Stromal cell of bone marrow (primary cell): ENCODE measurements at places on chromosomes 6 and 20.

DNA sequence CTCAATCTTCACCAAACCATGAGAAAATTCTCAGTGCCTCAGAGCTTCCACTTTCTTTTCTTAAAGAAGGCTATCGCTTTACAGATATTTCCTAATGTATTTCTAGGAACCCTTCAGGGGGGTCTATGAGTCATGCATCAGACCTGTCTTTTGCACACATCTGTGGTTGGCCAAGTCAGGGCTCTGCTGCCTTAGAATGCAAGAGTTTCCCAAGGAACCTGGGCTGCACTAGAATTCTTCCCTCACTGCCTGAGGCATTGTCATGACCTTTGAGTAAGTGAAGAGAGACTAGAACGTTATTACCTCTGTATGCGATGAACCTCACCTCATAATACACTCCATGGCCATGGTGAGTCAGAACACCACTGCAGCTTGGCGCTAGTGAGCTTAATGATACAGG, 365.0 kb upstream of the ID4 start:
- DNase-seq, result peak; percentile 66

- DNase-seq, result no peak
Observed at GRCh38 chr20:48287552-48288170, 502.4 kb upstream of the SULF2 start.

DNA sequence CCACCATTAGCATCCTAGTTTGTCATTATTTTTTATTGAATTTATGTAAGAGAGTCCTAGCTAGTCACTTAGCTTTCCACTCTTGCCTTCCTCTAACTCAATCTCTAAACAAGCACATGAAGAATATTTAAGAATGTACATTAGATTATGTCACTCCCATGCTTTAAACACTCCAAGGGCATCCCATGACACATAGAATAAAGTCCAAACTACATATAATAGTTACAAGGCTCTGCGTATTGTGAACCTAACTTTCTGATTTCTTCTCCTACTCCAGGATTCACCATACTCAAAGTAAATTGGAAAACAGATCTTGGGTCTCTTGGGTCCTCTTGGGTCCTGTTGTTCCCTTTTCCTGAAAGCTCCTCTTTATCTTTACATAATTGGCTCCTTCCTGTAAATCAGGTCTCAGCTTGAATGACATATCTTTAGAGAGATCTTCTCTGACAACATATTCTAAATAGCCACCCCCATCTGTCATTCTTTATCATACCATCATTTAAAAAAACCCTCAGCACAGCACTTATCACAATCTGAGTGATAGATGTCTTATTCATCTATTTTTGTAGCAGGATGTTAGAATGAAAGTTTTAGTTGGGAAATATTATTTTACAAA, 1042.4 kb upstream of the FLRT3 start:
- DNase-seq, result no peak

DNA sequence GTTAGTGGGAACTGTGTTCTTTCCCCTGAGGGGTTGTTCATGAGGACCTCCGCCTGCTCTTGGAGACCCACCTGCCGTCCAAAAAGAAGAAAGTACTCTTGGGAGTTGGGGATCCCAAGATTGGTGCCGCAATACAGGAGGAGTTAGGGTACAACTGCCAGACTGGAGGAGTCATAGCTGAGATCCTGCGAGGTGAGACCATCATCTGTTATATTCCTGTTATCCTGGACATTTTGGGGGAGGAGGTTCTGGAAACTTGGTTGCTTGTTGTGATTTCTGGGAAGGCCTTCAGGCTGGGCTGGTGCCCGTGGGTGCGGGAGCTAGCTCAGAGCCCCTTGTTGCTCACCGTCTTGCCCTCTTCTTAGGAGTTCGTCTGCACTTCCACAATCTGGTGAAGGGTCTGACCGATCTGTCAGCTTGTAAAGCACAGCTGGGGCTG, 2.0 kb downstream of the NOP56 start:
- DNase-seq, result no peak

- no peak for DNase-seq
Observed at GRCh38 chr6:113350461-113350860, 506.7 kb upstream of the MARCKS start.

DNA sequence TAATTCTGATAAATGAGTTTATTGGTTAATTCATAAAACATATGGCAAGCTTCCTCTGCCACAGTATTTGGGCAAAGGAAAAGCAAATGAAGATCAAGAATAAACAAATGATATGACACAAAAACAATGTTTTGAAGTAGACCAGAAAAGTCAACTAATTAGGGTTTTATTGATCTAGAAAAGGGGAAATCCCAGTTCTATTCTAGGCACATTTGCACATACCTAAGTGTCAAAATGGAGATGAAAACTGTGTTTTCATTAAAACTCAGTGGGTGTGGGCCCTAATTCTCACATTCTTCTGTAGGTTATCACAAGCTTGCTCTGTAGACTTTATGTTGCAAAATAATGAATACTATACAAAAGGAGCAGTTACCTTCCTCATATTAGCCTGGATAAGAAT, 69.0 kb upstream of the TENT5A start:
- no peak for DNase-seq

DNA sequence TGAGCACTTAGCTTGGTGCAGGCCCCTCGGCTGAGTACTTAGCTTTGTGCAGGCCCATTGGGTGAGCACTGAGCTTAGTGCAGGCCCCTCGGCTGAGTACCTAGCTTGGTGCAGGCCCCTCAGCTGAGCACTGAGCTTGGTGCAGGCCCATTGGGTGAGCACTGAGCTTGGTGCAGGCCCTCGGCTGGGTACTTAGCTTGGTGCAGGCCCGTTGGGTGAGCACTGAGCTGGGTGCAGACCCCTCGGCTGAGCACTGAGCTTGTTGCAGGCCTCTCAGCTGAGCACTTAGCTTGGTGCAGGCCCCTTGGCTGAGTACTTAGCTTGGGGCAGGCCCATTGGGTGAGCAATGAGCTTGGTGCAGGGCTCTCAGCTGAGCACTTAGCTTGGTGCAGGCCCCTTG, 387.1 kb downstream of the THBS2 start:
- DNase-seq, result no peak

GRCh38 chr20:21265261-21266190, 37.6 kb upstream of the XRN2 start:
- DNase-seq, result no peak

- DNase-seq, result no peak
Observed at GRCh38 chr6:6971369-6971768, 136.4 kb upstream of the RREB1 start.

- DNase-seq, result no peak
Observed at GRCh38 chr6:39961178-39961577, 26.9 kb upstream of the MOCS1 start.

- no peak for DNase-seq
Observed at GRCh38 chr20:1440024-1440423, 26.6 kb downstream of the NSFL1C start.

- DNase-seq, result no peak
Observed at GRCh38 chr20:47503685-47504084, 2.0 kb downstream of the NCOA3 start.

GRCh38 chr6:93621442-93621841, 202.1 kb upstream of the EPHA7 start:
- no peak for DNase-seq

DNA sequence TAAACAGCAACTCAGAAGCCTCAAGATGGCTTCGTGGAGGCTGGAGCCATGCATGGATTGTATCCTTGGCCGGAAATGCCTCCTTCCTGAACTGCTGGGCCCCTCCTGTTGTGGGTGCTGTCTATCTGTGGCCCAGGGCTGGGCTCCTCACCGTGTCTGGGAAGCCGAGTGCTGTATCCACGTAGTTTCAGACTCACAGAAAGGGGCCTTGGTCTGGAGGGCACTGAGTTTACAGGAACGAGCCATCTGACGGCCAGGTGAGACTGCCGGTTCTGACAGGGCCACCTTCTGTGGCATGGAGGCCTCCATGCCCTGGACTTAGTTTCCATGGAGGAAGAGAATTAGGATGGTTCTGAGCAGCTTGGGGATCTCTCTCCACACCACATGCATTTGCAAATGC, 142.2 kb downstream of the ERMARD start:
- no peak for DNase-seq

DNA sequence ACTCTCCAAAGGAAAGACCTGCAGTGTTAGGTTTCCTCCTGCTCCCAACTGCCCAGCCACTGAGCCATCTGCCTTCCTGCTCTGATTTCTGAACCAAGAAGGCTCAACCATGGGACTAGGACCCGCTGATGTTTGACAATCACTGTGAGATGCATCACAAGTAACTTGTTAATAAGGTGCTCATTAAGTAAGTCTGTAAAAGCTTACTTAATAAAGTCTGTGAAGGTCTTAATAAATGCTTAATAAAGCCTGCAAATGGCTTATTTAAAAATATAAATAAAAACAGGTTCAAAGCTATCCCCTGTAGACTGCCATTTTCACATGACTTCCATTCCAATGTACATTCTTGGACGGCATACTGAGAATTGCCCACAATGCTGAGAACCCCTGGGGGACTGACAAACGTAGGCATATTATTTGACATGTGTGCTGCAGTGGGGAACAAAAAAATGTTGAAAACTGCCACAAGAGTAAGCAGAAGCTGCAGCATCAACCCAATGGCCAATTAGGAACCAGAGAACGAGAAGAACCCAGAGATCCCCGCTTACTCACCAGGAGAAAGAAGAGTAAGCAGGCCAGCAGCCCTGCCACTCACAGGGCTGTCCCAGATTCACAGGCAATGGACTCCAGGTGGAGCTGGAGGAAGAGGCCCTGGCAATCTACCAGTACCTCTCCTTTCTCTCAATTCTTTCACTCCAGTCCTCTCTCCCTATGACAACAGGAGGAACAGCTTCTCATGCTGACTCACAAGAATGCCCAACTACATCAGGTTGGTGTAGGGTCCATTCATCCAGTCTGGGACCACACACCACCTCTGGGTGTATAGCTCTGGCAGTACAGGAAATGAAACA, 19.5 kb downstream of the KIF13A start:
- no peak for DNase-seq

GRCh38 chr20:48818031-48818370, 9.8 kb downstream of the PREX1 start:
- no peak for DNase-seq

DNA sequence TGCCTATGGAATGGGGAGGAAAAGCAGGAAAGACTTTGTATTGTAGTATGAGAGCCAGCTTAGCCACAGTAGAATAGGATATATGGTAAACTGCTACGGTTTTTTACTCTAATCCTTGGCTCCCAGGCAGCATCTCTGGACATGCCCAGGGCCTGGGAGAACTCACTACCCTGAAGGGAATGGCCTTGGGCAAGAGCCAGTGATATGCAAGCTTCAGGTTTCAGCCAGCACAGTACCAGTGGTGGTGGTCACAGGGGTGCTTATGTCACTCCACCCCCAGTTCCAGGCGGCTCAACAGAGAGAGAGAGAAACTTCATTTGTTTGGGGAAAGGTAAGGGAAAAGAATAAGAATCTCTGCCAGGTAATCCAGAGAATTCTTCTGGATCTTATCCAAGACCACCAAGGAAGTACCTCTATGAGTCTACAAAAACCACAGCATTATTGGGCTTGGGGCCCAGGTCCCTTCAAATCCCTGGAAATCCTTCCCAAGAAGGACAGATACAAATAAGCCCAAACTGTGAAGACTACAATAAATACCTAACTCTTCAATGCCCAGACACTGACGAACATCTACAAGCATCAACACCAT, 121.2 kb downstream of the THBS2 start:
- no peak for DNase-seq

DNA sequence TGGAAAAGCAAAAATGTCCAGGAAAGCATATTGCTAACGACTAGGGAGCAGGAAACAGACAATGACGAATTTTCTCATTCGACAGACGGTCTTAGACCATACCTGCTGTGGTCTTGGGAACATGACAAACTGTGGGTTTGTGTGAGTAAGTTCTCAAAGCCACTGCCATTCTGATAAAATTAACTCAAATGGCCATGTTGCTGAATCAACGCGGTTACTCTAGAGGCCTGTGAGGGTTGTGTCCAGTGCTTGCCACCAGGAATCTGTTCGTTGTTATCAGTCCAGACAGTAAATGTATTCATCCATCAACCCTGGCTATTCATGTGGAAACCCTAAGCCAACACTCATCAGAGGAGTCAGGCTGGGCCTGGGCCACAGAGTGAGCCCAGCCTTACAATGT, 124.3 kb downstream of the MYLK4 start:
- DNase-seq, result peak; percentile 34

GRCh38 chr20:23434521-23435313, 4.8 kb upstream of the CSTL1 start:
- DNase-seq, result no peak

- no peak for DNase-seq
Observed at GRCh38 chr6:157265635-157266034, 57.7 kb downstream of the TMEM242 start.

GRCh38 chr6:38370653-38371601, 268.8 kb downstream of the BTBD9 start:
- no peak for DNase-seq

- no peak for DNase-seq
Observed at GRCh38 chr6:134740027-134740373, 209.9 kb downstream of the ALDH8A1 start.

DNA sequence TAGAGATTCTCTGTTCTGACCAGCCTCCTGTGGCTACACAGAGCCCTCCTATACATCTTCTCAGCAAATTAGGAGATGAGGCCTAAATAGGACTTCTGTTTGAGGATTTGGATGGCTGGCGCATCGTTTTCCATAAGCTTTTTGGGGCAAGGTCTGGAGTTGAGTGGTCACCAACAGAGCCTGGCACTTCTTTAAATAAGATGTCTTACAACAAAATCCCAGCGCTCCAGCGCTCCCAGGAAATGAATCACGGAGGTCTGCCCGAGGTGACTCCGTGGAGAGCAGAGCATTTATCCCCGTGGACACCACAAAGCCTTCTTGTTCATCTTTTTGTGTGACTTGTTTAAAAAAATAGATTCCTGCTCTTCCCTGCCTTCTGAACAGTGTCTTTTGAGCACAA, 75.3 kb downstream of the GNAS-AS1 start:
- no peak for DNase-seq

GRCh38 chr6:142846883-142847287, 98.1 kb downstream of the HIVEP2 start:
- peak; percentile 85 for DNase-seq

- no peak for DNase-seq
Observed at GRCh38 chr6:162442687-162443086, 284.9 kb downstream of the PRKN start.

GRCh38 chr6:21384216-21384615, 209.3 kb upstream of the SOX4 start:
- DNase-seq, result peak; percentile 51

DNA sequence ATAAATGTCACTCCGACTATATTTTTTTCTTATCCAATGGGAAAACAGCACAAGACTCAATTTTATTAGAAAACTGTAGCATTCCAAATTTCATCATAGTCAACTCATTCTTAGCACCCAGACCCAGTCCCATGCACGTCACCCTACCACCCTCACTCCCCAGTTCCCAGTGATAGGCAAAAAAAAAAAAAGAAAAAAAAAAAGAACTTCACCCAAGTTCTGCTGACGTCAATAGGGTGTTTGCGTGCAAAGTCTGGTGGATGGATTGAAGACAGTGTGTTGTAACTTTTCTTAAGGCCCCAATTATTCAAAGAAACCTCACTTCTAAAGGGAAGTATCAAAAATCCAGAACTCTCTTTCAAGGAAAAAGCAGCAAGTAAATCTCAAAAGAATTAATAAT, 213.9 kb upstream of the PRDM1 start:
- no peak for DNase-seq

- no peak for DNase-seq
Observed at GRCh38 chr6:167122041-167122826, 662 bp upstream of the CCR6 start.
